ENCODE measurements at places on chromosomes 5 and 9.
A peak's percentile ranks its signal among the peaks of the same experiment; 100 is the strongest.

DNA sequence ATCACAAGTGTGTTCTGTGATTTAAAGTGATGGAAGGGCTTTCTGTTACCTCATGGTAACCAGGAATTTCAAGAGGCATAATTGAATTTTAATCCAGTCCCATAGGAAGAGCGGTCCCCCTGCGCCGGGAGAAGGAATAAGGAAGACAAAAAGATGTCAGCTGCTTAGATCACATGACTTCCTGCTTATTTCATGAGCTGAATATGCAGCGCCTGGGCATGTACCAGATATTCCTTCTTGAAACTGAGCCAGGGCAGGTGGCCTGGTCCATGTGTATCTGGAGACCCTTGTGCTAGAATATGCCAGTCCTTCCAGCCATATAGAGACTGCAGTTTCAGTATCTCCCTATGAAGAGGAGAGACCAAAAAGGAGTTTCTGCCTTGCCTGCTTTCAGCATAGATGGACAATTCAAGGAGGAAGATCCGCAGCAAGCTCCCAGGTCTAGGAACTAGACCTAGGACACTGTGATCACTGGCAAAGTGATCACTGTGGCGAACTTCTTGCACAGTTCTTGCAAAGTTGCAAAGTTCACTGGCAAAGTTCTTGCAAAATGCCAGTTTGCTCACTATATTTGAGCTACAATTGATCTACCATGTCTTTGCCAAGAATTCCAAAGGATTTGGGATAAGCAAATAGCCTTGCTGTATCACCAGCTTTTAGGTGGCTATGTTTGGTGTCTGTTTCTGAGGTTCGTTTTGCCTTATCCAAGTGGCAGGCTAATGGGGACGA is 102.9 kb upstream of the PHYKPL start:
- no peak for DNase-seq

- DNase-seq = no peak
Observed at GRCh38 chr5:64622991-64623390, 67.3 kb upstream of the SHISAL2B start.

GRCh38 chr9:21265421-21266189 is 25.8 kb upstream of the IFNA14 start:
- DNase-seq = no peak

DNA sequence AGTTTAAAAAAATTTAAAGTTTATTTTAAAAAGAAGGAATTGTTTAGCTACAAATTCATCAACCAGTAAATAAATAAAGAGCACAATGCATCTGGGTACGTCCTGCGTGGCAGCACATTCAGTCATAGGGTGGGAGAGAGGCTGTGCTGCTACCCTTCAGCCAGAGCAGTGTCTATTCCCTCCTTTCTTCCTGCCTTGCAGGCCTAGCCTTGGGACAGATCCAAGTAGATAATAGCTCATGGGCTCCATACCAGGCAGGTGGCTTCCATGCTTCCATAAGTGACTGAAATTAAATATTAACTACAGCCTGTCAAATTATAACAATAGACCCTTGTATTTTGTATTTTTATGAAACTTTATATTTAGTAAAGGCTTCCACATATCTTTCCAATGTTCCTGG is 408.3 kb upstream of the RGMB start:
- DNase-seq = no peak

GRCh38 chr9:130765137-130766020 is 69.7 kb upstream of the ABL1 start:
- peak; percentile 52 for DNase-seq

DNA sequence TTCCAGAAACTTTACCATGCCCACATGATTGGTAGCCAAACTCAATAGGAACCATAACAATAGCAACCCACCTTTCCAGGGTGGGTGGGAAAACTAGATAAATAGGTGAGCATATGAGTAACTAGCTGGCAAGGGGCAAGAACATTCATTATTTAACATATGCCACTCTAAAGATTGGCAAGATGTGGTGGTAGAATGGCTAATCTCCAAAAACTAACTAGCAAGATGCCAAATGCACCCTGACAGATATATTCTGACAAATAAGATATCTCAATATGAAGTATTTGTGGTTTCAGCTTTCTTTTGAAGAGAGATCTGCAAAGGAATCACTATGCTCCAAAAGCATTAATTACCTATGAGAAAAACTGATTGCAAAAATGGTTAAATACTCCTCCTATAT is 895.6 kb downstream of the TLE1 start:
- DNase-seq = no peak

GRCh38 chr5:463952-464351 is 21.0 kb downstream of the EXOC3 start:
- DNase-seq = peak; percentile 42

- DNase-seq = no peak
Observed at GRCh38 chr5:40224421-40224820, 455.3 kb upstream of the PTGER4 start.

DNA sequence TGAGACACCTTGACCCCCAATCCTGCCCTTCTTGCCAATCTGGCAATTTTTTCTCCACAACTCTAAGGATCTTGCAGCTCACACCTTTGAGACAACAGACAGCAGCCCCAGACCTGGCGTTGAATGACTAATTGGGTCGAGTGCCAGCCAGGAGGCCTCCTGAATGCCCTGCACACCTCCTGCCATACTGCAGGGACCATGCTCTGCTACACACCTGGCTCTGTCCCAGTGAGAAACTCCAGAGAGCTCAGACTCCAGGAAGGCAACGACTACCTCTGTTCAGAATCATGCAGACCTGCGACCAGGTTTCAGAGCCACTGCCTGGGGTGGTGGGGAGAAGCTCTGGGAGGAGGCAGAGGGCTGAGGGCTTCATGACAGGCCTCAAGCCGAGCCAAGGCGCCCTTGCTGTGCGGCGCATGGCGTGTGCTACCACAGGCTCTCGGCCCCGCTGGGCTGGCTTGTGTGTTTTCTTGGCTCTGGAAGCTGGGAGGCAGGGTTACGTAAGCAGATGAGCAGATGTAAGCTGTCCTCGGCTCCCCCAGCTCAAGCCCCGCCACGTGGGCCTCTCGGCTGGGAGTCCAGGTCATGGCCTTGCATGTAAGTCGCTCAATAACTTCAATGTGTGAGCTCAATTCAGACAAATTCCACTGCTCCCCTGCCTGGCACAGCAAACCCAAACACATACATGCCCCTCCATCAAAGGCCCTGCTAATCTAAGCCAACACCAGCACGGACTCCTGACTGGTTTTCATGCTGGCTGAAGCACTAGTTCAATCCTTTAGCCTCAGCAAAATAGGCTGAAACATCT is 27.5 kb downstream of the B4GALT1 start:
- no peak for DNase-seq

GRCh38 chr5:7364226-7364875 is 31.6 kb upstream of the ADCY2 start:
- DNase-seq = no peak

DNA sequence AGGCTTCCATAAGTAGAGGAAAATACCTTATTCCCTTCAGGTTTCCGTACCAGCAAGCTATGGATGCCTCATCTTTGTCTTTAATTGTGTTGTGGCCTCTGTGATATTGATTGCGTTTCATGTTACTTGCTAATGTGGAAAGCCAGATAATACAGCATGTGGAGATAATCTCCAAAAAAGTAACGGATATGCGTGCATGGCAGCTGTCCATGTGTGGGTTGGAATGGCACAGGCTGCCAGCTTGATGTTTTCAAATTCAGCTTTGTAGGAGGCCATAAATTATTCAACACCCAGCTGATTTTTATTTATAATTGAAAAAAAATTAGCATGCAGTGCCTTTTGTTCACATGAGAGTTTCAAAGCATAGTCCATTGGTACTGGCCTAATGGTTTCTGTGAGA is 144.9 kb downstream of the GIN1 start:
- no peak for DNase-seq

DNA sequence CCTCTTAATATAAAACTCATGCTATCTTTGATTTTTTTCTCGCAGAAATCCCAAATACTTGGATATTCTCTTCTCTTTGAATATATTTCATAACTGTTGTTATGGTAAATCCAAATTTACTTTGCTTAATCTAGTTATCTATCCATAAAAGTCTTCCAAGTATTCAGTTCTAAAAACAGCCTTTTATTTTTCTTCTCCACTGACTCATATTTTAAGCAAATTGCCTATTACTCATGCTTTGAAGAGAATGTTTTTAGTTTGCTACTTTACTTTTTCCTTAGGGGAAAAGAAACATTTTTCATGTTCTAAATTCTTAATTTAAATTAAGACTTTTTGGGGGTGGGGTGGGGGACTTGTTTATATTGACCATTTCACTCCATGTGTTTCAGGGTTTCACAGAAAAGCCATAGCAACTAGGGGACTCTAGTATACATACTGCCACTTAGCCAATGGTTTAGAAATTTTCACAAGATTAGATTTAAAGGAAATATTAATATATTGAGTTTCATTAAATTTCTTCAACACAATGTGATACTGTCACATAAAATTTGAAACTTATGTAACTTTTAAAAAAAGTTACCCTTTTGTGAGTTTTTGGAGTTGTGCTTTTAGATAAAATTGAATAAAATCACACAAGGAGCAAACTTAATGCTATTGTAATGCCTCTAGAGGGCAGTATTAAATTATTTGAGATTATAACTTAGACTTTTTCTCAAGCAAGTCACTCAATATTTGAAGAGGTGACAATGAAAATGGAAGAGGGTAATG is 545.8 kb upstream of the ARRDC3 start:
- peak; percentile 14 for DNase-seq

DNA sequence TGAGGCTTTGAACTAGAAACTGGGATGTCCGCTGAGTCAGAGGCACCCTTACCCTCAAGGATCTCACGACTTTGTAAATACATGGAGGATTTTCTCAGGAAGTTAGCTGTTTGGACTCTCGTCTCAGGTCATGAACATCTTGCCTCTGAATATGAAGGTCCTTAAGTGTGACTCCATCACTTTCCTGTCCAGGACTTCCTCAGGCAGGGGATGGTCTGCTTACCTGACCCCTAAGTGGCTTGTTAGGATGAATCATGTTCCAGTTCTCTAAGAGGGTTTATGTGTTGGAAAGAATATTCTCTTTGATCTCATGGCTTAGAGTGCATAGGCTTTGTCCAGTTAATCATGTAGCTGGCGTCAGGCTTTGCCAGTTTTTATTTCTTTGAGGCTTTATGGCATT is 511.7 kb upstream of the KLF4 start:
- no peak for DNase-seq

DNA sequence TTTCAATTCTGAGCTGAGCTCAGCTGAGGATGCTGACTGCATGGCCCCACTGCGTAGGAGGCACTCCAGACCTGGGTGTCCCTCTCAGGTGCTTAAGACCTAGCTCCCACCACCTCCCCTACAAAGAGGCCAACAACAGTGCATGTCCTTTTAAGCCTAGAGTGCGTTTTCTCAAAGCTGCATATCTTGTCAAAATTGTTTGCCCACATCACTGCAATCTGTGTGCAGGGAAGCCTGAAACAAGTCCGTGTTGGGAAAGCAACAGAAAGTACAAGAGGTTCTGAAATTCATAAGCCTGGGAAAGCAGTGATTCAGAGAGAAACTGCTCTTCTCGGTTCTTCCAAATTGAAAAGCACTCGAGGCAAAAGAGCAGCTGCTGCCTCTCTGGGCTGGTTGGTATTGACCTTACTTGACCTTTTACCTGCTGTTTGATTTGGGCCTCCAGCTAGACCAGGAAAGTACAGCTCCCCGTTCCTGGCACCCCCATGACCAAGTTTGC is 238.4 kb downstream of the NR2F1-AS1 start:
- DNase-seq = peak; percentile 72

DNA sequence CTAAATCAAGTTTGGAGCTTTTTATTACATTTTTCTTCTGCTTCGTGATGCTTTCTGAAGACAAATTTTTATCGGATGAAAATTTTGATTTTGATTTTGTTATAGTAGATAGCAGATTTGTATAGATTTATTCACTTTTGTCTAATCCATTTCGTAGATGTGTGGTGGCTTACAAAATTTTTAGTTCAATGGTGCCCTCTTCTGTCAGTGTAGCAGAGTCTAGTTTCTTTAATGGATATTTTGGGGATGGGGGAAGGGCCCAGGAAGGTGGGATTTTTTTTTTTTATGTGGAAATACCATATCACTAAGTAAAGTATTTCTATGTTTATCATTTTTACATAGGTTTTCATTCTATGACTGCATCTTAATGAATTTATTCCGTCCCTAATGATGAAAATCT is 259.9 kb upstream of the TARS1 start:
- no peak for DNase-seq

- no peak for DNase-seq
Observed at GRCh38 chr9:127923046-127923445, 6.2 kb upstream of the ST6GALNAC4 start.

GRCh38 chr5:112594095-112594850 is 143.4 kb upstream of the APC start:
- no peak for DNase-seq

- DNase-seq = no peak
Observed at GRCh38 chr5:168771678-168772077, 192.5 kb upstream of the PANK3 start.

- no peak for DNase-seq
Observed at GRCh38 chr5:112979723-112980122, 3.1 kb downstream of the DCP2 start.

DNA sequence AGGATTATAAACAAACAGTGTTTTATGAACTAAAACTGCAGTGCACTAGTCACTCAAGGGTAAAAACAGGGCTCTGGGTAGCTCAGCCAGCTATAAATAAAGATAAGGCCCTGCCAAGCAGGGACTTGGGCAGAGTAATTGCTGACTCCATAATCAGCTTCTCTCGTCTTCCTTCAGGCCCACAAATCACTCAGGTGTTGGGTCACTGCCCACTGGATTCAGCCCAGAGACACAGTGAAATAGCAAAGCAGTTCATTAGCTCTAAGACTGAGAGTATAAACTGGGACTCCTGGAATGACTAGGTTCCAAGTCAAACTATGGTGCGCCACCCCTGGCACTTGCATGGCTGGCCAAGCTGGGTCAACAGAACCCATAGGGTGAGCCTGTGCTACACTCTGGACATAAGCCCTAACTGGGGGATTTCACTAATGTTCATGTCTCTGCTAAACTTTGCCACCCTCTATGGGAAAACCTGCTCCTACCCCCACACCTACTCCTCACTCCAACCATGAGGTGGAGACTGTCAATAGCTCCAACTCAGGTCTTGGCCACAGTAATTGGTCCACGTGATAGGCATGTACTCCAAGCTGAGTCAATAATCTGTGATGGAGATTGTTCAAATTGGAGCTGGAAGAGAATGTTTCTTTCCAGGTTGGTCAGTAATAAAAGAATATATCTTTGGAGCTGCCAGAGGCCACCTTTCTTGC is 158.5 kb downstream of the SLIT3 start:
- DNase-seq = no peak

- DNase-seq = no peak
Observed at GRCh38 chr9:98494852-98495251, 213.9 kb downstream of the GABBR2 start.

- DNase-seq = peak; percentile 36
Observed at GRCh38 chr5:34022121-34022705, 14.4 kb upstream of the AMACR start.

DNA sequence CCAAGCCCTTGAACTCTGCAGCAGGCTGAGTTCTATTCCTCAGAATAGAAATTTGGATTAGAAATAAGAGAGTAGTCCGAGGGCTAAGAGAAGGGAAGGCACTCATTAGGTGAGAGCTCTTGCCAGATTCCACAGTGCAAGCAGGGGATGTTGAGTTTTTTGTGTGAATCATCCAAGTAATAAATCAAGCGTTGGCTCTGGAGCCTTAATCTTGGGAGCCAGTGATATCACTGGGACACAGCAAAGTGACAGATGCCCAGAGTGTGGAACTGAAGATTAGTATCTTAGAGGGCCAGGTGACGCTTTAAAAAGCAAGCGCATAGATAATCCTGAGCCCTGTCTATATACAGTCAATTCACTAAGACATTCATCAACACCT is 60.3 kb downstream of the FOXD1 start:
- no peak for DNase-seq
